ENCODE measurements at places on chromosomes 6 and 20.

DNA sequence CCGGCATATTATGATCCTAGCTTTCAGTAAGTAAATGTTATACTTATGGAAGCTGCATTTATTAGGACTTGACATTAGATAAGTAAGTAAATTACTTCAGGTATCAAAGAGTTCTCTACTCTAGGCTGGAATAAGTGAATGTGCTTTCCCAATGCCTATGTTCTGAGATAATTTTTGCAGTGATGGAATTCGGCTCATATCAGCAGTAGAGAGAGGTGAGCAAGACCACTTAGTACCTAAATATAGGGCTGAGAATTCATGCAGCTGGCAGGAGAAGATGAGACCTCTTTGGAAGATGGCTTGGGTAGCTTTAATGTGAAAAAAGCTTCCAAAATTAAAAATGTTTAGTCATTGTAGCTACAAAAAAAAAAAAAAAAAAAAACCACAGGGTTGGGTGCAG is 13.3 kb upstream of the BEND3 start:
- no peak for DNase-seq

GRCh38 chr20:17344790-17345189 is 118.0 kb downstream of the PCSK2 start:
- no peak for DNase-seq

DNA sequence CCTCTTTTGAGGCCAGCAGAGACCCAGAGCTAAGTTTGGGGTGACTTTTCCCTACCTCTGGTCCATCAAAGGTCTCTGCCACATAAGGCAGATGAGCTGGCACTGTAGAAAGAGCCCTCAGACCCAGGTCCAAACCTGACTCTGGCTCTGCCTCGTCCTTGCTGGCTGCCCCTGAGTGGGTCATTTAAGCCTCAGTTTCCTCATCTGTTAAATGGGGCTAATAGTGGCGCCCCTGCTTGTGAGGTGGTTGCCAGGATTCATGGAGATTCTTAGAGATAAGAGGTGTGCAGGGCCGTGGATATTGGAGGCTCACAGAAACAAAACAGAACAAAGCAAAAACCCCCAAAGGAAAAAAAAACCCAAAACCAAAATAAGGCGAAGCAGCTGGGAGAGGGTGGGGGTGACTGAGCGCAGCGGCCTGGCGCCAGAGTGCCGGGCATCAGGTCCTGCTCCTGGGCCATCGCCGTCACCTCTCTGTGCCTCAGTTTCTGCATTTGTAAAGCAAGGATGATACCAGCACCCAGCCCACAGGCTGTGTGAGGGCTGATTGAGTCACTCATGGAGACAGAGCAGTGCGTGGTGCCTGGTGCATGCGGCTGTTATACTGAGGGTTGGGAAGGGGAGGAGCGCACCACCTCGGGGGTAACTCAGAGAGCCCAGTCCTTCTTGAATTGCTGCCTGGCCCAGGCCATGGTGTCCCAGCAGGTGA is 133.8 kb upstream of the PTPN1 start:
- no peak for DNase-seq

DNA sequence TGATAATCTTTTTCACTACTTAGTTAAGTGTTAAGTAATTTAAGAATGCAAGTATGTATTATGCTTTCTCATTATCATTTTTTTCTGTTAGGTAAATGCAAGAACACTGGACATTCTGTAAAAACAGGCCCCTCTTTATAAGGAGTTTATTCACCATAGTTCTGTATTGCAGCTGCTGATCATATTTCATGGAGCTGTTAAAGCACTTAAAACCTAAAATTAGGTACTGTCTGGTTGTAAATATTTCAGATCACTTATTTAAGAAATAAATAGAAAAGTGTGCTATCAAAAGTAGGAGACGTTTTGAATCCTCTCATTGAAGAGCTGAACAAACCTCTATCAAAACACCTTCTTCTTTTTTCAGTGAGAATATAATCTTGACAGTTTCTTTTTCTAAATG is 3.9 kb downstream of the EYA4 start:
- DNase-seq, result no peak

DNA sequence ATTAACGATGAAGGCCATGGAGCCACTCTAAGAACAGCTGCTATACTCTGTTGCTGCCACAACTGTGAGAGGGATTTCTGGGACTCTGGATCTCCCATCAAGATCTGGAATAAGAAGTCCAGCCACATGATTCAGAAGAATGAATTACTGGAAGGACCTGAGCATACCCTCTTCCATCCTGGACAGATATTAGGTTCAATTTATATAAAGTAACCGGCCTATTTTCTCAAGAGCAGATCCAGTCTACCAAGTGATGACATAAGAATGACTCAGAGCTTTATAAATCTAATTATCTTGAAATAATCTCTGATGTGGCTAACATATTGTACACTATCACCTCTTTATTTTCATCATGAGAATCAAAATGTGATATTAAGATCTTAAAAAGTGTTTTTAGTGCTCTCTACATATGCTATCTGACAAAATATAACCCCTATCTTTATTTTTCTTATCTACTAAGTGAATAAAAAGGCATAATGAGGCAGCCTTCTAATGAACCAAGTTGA is 45.1 kb downstream of the COL9A1 start:
- no peak for DNase-seq

- DNase-seq, result no peak
Observed at GRCh38 chr20:62545271-62545670, 69.5 kb upstream of the GATA5 start.

DNA sequence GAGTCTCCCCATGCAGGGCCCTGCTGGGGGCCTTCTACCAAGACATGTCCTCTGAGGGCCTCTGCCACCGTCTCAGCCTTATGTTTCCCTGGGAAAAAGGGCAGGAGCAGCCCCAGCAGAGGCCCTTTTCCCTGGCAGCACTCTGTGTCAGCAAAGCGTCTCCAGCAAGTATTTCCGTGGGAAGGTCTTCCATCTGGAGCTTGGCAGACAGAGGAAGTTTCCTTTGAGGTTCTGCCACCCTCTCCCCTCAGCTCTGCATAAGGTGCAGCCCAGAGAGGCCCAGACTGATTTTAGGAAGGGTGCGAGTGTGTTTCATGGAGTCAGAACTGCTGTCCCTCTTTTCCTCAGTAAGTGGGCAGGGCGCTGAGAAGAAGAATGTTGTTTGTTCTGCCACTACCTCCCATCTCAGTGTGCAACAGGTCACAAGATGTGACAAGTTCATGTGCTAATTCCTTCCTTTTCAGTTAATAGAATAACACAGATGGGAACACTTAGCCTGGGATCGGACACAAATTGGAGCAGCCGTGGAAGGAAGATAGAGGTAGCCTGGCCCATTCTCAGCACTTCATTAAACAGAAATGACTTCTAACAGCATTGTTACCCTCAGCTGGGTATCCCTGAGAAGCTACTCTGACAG is 784.4 kb downstream of the MAFB start:
- no peak for DNase-seq

DNA sequence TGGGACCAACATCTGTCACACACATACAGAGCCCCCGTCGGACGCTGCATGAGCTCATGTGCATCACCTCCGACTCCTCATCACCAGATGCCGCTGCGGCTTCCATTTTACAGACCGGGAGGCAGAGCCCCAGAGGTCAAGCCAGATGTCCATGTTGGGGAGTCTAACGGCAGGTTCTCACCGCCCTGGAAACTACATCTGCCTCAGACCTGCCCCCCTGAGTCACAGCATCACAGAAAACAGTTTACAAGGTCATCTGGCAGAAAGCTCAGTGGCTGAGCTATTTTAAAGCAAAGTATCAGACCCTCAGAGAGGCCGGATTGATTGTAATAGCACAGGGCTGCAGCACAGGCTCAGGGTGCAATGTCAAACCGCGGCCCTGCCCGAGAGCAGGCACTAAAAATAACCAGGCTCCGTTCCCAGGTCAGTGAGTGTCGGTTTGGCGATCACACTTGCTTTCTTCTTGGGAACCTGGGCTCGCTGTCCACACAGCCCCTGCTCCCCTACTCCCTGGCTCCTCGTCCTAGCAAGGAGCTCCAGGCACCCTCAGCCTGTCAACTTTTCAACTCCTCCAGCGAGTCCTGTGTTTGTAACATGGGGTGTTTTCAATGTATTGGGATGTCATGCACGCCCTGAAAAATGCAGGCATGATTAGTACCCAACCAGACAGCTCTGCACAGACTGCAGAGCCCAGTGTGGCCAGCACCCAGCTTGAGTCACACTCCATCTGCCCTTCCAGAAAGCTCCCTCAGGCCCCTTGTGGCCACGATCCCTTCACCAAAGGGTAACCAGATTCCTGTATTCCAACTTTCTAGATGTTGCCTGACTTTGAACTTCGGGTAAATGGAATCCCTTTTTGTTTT is 264.5 kb downstream of the CDH4 start:
- no peak for DNase-seq

DNA sequence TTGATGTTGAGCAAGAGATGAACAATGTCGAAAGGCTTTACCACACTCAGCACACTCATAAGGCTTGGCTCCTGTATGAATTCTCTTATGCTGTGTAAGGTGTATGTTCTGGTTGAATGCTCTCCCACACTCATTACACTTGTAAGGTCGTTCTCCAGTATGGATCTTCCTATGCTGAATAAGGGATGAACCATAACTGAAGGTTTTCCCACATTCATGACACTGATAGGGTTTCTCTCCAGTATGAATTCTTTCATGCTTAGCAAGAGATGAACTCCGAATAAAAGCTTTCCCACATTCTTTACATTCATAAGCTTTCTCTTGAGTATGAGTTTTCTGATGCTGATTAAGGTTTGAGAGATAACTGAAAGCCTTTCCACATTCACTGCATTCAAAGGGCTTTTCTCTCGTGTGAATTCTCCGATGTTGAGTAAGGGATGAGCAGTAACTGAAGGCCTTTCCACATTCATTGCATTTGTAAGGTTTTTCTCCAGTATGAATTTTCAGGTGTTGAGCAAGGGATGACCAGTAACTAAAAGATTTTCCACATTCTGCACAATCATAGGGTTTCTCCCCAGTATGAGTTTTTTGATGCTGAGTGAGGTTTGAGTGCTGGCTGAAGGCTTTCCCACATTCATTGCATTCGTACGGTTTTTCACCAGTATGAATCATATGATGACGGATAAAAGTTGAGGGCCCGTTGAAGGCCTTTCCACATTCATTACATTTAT is 21.1 kb downstream of the ZNF184 start:
- no peak for DNase-seq

DNA sequence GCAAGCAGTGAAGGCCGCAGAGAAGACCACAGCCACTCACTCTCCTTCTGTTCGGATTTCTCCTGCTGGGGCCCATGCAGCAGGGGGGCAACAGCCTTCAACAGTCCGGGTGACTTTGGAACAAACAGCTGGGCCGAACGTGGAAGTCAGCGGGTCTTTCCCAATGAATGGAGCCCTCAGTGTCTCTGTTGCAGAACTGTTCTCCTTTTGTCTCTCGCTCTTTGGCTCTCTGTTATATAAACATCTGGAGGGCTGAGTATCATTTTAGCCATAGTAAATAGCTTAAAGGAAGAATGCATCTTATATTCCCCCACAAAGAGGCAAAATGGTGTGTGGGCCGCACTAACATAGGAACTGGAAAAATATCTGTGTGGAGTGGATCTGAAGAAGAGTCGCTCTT is 136.7 kb upstream of the RALGAPA2 start:
- no peak for DNase-seq

DNA sequence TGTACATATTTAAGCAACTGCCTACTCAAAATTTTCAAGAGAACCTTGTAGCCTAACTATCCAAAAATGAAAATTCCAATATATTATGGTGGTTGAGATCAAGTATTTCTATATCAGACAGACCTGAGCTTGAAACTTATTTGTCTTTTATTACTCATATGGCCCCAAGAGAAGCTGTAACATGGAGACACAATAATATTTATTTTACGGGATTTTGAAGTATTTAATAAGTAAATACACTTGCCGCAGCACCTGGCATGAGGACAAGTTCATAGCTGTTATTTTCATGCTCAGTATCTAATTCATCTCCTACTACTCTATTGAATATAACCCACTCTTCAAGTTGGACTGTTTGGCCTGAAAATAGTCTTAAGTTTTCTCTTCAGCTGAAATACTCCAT is 28.0 kb downstream of the PTPRK start:
- no peak for DNase-seq

GRCh38 chr6:121593011-121593641 is 157.7 kb downstream of the GJA1 start:
- DNase-seq, result no peak

GRCh38 chr20:36251426-36251825 is 15.1 kb downstream of the AAR2 start:
- DNase-seq, result no peak

- no peak for DNase-seq
Observed at GRCh38 chr20:47656318-47656717, 129.0 kb downstream of the SULF2 start.

DNA sequence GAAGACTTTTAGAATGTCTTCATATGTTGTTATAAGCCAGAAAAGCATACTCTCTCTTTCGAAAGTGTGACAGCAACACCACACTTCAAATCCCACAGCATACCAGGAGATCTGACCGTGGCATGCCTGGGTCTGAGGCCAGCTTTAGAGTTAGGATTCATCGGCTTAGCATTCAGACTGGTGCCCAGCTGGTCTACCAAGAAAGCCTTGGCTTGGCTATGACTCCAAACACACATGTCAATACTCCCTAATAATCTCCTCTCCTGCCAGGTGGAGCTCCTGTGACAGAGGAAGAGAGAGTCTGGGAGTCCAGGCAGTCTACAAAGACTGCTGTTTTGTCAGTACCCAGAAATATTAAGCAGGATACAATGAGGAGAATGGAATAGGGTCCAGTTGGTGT is 77.1 kb upstream of the MAN1A1 start:
- DNase-seq, result no peak

DNA sequence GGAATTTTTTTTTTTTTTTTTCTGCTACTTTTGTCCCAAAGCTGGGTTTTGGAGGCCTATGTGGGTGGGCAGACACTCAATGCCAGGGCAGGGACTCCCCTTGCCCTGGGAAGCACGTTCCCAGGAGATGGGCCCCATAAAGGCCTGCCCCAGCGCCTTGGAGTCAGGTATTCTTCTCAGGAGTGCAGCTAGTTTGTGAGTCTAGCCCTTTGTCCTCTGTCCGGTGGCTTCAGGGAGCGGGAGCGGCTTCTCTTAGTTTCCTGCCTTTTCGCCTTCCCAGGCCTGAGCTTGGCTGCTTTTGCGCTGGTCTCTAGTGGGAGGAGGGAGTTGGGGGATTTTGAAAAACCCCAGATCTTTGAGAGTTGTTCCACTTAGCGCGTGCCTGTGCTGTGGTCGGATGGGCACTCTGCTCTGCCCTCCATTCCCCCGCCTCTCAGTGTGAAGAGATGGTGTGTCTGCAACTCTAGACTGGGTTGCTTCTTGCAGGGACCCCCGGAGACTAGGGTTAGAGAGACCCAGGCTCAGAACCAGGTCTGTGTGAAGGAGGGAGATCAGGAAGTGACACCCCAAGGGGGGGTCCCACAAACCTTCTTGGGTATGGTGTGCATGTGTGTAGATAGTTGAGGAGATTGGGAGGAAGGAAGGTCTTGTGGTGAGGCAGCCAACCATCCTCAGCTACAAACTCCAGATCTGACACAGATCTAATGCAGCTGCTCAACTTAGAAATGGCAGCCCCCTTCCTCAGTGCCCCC is 1.3 kb downstream of the PLCG1 start:
- no peak for DNase-seq

- DNase-seq, result no peak
Observed at GRCh38 chr6:64838726-64839125, 868.3 kb downstream of the EYS start.

Data from HS-5 (cell line).